Right ventricle myocardium superior (tissue), 1 donor: ENCODE measurements at places on chromosomes 1 and 21.
A peak's percentile ranks its signal among the peaks of the same experiment; 100 is the strongest.

DNA sequence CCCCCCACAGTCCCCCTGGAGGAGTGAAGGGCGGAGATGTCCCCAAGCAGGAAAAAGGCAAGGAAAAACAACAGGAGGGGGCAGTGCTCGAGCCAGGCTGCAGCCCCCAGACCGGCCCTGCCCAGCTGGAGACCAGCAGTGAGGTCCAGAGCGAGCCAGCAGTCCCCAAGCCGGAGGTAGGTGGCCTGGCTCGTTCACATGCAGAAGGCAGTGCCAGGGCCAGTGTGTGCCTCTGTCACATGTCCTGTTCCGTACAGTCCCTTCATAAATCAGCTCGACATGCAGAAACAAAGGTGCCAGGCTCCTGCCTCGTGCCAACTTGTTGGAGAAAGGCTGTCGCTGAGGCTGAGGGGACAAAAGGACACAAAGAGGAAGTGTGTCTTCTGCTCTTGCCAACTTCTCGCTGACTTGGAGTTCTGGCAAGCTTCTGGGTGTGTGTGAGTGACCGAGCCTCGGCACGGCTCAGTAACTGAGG is 24.1 kb upstream of the MPZL1 start:
- peak; percentile 90 for DNase-seq

DNA sequence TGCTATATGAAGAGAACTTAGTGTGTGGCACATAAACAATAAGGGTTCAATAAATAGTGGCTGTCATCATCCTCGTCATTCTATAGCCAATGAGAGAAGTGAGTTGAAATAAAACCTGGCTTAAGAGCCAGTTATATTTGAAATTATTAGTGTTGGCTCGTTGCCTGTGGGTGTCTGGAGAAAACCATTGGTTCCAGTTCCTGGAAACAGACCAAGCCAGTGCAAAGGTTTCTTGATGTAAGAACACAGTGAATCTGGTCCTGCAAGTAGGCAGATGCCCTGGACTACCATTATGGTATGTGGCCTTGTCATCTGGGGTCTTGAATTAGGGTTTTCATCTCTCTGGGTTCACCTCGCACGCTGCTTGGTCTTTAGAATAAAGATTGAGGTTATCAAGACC is 43.3 kb downstream of the URB2 start:
- no peak for DNase-seq

GRCh38 chr1:68815632-68816031 is 318.8 kb upstream of the DEPDC1 start:
- no peak for DNase-seq

- DNase-seq = no peak
Observed at GRCh38 chr1:183638649-183639387, 3.2 kb upstream of the ARPC5 start.

DNA sequence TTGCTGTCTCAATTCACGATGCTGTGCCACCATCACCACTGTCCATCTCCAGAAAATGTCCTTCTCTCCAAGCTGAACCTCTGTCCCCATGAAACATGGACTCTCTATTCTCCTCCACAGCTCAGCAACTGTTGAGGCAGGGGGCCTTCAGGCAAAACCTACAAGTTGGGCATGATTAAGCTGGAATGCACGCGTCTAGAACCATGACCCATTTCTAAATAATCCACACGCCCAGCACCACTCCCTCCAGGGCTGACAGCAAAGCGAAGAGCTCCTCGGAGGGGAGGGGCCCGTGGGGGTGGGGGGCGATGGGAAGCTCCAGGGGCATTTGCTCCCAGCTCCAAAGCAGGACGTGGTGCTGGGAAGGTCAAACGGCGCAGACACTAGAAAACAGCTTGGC is 3.3 kb upstream of the HES5 start:
- no peak for DNase-seq

DNA sequence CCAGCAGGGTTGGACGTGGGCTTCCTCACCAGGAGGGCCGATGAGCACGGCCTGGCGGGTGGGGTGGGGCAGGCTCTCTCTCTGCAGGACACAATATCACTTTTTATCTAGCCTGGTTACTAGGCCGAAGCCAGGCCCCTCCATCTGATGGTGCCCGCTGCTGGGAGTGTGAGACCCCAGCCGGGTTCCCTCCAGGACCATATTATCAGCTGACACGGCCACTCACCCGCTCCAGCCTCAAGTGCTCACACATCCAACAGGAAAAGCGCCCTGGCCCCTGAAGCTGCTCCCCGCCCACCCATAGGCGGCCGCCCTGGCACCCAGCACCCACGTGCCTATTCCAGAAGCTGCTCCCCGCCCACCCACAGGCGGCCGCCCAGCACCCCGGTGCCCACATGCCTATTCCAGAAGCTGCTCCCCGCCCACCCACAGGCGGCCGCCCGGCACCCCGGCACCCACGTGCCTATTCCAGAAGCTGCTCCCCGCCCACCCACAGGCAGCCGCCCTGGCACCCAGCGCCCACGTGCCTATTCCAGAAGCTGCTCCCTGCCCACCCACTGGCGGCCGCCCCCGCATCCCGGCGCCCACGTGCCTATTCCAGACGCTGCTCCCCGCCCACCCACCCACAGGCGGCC is 5.0 kb downstream of the SLC19A1 start:
- DNase-seq = peak; percentile 34

GRCh38 chr1:5577255-5578040 is 414.8 kb downstream of the NPHP4 start:
- DNase-seq = no peak

- peak; percentile 99 for DNase-seq
Observed at GRCh38 chr1:248837781-248838356, at the start of gene ZNF672. ZNF672 (plus strand) TSS chr1:248838224; CDS start chr1:248847275, 9,051 bp downstream.

DNA sequence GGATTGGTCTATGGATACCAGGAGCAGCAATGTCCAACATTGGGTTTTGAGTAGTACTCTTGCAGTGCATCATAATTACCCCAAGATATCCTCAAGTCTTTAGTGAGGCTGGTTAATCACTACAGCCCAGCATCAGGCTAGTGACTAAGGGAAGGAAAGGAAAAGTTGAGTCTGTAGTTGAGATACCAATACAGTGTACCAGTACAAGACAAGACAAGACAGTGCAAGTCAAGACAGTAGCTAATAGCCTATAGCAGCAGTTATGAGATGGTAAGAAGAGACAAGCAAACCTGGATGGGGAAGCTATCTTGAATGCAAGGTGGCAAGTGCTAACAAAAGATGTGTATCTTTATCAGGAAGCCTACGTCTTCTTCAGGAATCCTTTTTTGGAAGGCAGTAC is 13.3 kb upstream of the GNG12 start:
- DNase-seq = no peak

- no peak for DNase-seq
Observed at GRCh38 chr1:93584261-93585003, 97.2 kb downstream of the BCAR3 start.

DNA sequence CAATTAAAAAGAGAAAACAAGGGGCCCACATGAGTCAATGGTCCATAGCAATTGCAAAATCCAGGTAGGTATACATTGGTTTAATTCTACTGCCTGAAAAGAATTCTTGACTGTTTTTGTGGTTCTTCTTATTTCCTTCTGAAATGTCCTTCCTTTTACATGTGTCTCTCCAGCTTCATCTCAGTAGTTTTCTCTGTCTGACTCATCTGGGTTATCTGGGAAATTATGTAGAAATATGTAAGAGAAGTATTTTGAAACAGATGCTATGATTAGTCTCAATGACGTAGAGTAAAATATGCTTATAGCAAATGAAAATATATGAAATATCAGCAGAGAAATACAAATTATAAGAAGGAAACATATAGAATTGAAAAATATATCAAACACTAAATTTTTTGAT is 953.2 kb downstream of the BRINP3 start:
- DNase-seq = no peak

GRCh38 chr1:19981170-19981506 is 1.7 kb upstream of the PLA2G2A start:
- no peak for DNase-seq

GRCh38 chr1:241265428-241265827 is 91.6 kb downstream of the RGS7 start:
- no peak for DNase-seq

- no peak for DNase-seq
Observed at GRCh38 chr1:67684526-67685066, 405 bp upstream of the GADD45A start.

- DNase-seq = no peak
Observed at GRCh38 chr1:53736290-53736689, 2.7 kb downstream of the GLIS1 start.

- no peak for DNase-seq
Observed at GRCh38 chr1:89823679-89824292, 3.0 kb downstream of the LRRC8D start.

DNA sequence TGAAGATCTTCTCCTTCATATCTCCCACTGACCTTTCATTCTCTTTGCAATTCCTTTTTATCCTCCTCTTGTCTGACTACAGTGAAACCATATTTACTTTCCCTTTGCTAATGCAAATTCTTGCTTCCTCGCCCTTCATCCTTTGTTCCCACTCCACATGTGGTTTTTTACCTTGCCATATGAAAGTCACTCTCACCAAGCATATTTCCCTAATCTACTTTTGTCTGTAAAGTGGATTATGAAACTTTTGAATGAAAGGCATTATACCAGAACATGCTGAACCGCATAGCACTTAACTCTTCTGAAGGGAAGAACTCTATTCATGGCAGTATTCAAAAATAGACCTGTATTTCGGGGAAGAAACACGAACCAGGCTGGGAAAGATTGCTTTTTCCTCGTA is 8.0 kb upstream of the TMPRSS15 start:
- no peak for DNase-seq

- DNase-seq = no peak
Observed at GRCh38 chr21:15249285-15249993, 184.6 kb upstream of the NRIP1 start.

DNA sequence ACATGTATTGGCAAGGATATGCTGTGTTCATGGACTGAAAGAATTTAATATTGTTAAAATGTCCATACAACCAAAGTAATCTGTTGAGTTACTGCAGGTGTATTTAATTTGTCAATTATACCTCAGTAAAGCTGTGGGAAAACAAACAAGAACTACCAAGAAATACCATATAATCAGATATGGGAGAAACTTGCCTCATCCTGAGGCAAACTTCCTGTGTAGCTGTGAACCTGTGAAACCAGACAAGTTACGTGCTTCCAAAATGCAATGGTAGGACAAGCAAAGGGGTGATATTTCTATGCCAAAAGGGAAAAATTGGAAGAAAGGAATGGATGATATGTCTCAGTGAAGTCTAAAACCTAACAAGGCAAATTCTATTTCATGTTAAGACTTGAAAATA is 174.6 kb downstream of the SPATA17 start:
- DNase-seq = no peak

DNA sequence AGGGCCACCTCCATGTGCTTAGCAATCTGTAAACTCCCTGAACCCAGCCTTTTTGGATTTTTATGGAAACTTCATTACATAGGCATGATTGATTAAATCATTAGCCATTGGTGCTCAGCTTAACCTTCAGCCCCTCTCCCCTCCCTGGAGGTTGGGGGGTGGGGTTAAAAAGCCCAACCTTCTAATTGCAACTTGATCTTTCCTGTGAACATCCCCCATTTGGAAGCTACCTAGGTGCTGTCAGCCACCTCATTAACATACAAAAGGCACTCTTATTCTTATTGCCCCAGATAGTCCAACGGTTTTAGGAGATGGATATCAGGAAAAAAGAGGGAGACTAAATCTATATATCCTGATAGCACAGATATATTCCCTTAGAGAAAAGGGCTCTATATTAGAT is 424.0 kb upstream of the BEND5 start:
- no peak for DNase-seq

DNA sequence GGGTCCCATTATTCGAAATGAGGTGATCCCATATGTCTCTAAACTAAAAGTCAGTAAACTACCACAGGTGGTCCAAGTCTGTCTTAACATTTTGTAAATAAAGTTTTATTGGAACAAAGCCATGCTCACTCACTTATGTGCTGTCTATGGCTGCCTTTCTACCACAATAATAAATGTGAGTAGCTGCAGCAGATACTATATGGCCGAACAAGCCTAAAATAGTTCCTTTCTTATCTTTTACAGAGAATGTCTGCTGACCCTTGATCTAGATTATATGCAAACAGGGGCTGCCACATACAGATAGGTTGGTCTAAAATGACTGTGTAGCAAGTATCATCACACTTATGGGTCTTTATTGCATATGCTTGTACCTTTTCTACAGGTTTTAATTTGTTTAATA is 140.0 kb downstream of the VAV3 start:
- DNase-seq = no peak

GRCh38 chr1:14039582-14040430 is 339.8 kb downstream of the PRDM2 start:
- no peak for DNase-seq

DNA sequence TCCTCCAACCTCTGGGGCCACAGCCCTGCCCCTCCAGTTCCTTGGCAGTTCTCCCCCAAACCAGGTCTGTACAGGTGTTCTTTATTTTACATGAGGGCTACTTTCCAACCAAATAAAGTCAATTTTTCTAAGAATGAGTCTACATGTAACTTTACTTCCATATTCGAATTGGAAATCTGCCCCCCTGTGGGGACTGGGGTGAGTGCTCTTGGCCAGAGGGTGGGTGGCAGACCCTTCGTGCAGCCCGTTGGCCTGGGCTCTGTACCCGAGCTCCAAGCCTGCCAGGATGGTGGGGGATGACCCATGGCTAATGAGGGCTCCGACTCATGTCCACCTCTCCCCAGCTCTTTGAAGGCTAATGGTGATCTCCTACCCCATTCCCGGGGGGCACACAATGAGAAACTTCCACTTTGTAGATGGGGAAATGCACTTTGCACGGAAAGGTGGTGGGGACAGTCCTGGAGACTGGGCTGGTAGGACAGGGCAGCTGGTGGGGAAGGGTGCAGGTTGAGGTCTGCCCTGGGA is 589 bp upstream of the CATSPER4 start:
- DNase-seq = no peak

DNA sequence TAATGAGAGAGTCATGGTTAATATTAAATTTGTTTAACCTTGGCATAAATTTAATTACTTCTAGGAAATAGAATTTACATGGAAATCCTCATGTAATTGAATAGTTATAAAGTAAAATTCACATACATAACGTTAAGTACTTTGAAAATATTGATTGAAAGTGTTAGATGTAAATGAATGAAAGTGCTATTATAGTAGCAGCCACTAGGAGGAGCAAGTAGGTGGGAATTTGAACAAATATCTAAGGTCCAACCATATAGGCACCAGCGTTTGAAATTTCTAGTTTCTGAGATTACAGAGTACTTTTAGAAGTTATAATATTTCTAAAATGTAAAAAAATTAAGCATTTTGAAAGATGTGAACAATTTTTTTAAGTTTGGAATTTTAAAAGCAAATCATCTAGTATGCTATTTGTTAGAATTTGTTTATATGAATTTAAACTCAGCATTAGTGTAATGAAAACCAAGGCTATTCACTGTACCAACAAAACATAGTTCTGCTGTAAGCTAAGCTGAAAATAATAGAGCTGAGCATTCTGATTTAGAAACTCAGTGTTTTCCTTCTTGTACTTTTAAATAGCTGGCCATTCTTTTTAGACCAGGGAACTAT is 3.3 kb downstream of the B3GALT2 start:
- no peak for DNase-seq

- no peak for DNase-seq
Observed at GRCh38 chr1:77541162-77541545, 141.3 kb downstream of the ZZZ3 start.

DNA sequence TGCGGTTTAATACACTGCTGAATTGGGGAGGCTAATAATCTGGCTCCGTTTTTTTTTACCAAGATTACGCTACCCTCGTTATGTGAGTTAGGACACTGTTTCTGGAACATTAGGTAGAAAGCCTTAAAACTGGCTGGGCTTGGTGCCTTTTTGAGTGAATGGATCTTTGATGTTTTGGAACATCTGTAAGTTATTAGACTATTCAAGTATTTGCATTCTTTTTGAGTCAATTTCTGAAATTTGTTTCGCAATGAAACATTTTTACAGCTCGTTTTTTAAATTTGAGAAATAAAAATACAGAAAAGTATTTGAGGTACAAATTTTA is 106.9 kb downstream of the LTN1 start:
- DNase-seq = no peak

GRCh38 chr21:45954261-45954660 is 27.3 kb upstream of the COL6A1 start:
- DNase-seq = peak; percentile 57
